Neuronal stem cell (in vitro differentiated cells): ENCODE measurements at places on chromosomes 1 and 21.
A peak's percentile ranks its signal among the peaks of the same experiment; 100 is the strongest.

- no peak for DNase-seq
These were observed 147.0 kb upstream of the ERG start for GRCh38 chr21:38645282-38645681.

DNA sequence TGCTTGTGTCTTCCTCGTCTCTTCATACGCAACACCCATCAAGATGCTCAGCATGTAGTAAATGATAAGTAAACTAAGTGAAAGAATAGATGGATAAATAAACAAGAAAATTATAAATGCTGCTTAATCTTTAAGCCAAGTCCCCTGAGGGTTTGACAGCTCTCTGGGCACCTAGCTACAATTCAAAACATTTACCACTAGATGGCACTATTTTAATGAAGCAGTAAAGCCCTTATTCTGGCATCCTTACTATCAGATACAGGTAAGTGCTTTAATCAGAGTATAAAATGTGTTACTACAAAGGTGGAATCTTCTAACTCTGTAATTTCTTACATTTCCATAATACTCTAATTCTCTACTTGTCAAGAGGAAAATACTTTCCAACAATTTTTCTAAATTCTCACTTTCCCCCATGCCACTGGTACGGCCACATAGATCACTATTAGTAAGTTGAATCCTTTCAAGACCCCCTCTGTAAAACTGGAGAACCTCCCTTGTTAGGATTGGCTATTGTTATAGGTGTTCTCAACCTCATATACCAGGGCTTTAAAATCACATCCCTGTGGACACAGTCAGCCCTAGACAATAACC, 137.8 kb downstream of the BARHL2 start:
- peak; percentile 43 for DNase-seq

- DNase-seq: no peak
These were observed 18.7 kb downstream of the MIS18A start for GRCh38 chr21:32260130-32260529.

DNA sequence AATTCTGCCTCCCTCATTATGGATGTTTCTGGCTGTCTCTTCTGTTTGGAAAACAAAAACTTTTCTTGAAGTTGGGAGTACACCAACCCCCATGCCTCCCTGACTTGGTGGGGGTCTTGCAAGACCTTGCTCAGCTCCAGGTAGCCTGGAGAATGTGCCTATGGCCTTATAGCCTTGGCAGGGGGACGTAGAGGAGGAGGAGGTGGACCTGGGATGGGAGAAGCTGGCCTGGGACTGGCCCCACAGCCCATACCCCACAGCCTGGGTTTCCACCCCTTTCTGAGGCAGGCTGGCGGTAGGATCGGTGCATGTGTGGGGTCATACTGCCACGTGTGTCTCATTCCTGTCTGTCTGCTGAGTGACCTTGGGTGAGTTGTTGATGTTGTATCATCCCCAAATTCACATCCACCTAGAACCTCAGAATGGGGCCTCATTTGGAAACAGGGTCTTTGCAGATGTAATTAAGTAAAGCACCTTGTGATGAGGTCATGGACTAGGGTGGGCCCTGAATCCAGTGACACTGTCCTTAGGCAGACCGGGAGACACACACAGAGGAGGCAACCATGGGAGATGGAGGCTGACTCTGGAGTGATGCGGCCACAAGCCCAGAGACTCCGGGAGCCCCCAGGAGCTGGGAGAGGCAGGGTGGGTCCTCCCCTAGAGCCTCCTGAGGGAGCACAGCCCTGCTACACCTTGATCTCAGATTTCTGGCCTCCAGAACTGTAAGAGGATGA, 18.5 kb downstream of the OBSCN start:
- DNase-seq: no peak

DNA sequence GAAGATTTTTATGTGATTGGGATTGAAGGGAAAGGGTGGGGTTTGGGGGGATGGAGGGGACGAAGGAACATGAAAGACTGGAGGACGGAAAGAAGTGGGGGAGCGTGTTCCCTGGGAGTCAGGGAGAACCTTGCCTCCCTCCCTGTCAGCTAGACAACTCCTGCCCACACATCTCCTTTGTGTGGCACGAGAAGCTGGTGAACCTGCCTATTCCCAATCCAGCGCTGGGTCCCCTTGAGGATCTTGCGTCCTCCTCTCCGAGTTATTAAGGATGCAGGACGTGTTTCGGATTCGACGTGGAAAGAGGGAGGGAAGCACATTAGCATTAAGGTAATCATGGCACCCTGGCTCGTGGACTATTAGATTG, 1.4 kb downstream of the LRRC7 start:
- peak; percentile 12 for DNase-seq

GRCh38 chr21:25094695-25095094, 512.6 kb downstream of the MRPL39 start:
- DNase-seq: no peak

DNA sequence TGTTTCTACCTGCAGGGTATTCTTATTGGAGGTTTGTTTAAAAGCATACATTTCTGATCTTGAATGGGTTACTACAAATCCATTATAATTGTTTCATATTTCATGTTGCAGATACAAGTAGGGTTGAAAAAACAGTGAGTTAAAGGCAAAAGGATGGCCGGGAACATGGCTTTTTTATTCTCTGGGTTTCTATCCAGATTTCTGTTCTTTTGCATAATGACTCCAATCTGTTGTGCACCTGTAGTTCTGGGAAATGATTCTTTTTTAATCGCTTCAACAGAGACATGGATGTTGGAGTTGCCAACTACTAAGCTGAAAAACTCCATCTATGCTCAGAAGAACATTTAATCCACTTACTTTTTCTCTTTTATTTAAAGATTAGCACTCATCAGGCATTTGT, 2.7 kb upstream of the ADAMTS1 start:
- DNase-seq: no peak

DNA sequence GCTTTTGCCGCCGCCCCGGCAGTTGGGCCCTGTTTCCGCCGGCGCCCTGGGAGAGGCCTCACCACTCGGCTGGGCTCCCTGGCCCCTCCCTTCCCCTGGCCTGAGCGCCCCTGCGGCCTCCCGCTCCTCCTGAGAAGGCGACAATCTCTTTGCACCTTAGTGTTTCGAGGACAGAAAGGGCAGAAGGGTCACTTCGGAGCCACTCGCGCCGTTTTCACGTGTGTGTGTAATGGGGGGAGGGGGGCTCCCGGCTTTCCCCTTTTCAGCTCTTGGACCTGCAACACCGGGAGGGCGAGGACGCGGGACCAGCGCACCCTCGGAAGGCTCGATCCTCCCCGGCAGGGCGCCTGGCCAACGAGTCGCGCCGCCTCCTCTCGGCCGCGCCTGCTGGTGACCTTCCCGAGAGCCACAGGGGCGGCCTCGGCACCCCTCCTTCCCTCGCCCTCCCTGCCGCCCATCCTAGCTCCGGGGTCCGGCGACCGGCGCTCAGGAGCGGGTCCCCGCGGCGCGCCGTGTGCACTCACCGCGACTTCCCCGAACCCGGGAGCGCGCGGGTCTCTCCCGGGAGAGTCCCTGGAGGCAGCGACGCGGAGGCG, 432 bp upstream of the SIM2 start:
- peak; percentile 40 for DNase-seq
